ENCODE measurements at places on chromosomes 7 and 10. TPM values are rescaled to one million over a fixed set of nuclear protein-coding genes. Genes with fewer than 3 reads are reported as not detected.

Gene NKX2-3
- total RNA-seq, result 10.1 TPM

Gene PSMG3
- 26.1 TPM for total RNA-seq

Gene ADCYAP1R1
- total RNA-seq, result 4.6 TPM

Gene CARD11
- total RNA-seq, result 8.2 TPM

Gene MAT1A
- 0.14 TPM for total RNA-seq

Gene CALML3
- total RNA-seq, result not detected

Gene NAT16
- total RNA-seq, result not detected

Gene MYOF
- 53.7 TPM for total RNA-seq

Gene SLC26A3
- total RNA-seq, result 1,864 TPM

Gene BBIP1
- total RNA-seq, result 10.0 TPM

Gene OR2A12
- not detected for total RNA-seq

Gene SVOPL
- total RNA-seq, result not detected

Gene MSMB
- not detected for total RNA-seq

Gene ETV1
- 2.0 TPM for total RNA-seq

Gene CLDN12
- 42.2 TPM for total RNA-seq

Gene BMPR1A
- total RNA-seq, result 44.6 TPM

Gene INMT
- total RNA-seq, result 8.2 TPM

Gene SPDYE6
- total RNA-seq, result not detected

Gene MRC1
- 21.4 TPM for total RNA-seq

Gene CDH23
- total RNA-seq, result 16.1 TPM

Gene RAPGEF5
- total RNA-seq, result 91.6 TPM

Gene PON3
- total RNA-seq, result 3.0 TPM

Gene LEP
- total RNA-seq, result not detected

Gene FGL2
- total RNA-seq, result 34.0 TPM

Gene ITPRID1
- total RNA-seq, result 6.3 TPM

Gene SP8
- total RNA-seq, result not detected

Gene AASS
- 10.0 TPM for total RNA-seq

Gene OR13A1
- total RNA-seq, result not detected

Gene AKR1C4
- not detected for total RNA-seq

Gene IL2RA
- not detected for total RNA-seq

Gene ELN
- 16.0 TPM for total RNA-seq

Gene RALA
- 29.8 TPM for total RNA-seq

Gene POLR2J2
- total RNA-seq, result 1.1 TPM
